ENCODE measurements at places on chromosomes 1 and 21.
A peak's percentile ranks its signal among the peaks of the same experiment; 100 is the strongest.

DNA sequence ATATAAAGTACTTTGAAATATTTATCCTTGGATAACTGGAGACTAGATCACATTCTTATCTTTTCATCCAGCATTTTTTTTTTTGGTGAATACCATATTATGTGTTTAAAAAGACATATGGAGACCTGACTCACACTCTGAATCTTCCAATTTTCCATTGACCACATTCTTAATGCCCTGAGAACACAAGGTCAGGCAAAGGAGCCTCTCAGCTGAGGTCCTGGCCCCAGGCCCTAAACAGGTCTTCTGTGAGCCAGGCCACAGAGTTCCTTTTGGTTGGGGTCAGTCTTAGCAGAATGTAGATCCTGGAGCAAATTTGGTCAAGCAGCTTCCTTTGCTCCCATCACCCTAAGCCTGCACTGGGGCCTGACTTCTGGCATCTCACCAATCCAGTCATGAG, 390.1 kb upstream of the ST6GALNAC5 start:
- no peak for DNase-seq

DNA sequence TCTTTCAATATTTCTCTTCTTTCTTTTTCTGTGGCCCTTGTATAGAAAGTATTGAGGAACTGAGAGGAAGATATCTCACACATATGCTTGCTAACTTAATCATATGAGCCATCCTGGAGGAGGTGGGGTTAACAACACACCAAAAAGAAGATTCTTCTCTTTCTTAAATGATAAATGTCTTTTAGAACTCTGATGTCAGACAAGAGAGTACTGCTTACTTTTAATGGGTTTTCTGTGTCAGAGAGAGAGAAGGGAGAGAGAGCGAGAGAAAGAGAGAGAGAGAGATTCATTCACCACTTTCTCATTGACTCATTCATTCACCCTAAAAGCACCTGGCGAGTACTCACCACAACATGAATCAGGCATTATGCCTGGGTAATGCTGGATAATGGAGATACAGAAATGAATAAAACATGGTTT, 250.3 kb upstream of the SGIP1 start:
- DNase-seq = no peak

GRCh38 chr1:25036117-25036546, 106.1 kb upstream of the RUNX3 start:
- DNase-seq = no peak

DNA sequence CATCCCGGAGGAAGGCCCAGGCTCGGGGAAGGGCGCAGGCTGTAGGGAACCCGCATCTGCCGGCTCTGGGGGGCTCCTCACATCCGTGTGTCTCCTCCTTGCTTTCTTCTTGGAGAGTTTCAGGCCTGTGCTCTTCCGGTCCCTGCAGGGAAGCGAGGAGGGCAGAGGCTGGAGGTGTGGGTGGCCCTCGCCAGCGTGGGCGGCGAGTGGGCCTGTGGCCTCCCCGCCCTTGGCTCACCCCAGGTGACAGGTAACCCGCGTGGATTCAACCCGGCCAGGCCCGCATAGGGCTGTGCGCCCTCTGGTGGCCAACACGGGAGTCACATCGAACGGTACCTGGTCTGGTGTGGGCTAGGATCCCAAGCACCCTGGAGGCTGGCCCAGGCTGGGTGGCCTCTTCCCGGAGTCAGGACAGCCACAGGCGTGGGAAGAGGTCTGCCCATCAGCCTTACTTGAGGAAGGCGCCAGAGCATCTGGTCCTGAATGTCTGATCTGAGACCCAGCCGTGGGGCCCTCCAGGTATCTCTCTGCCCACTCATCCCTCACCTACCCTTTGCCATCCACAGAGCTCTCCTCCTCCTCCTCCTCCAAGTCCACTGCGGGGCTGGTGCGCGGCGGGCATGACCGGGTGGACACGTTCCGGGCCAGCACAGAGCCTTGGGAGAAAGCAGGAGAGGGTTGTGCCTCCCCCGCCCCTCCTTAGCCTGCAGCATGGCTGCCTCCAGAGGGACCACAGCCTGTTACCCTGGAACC, 9.6 kb upstream of the TNFRSF25 start:
- DNase-seq = peak; percentile 74

DNA sequence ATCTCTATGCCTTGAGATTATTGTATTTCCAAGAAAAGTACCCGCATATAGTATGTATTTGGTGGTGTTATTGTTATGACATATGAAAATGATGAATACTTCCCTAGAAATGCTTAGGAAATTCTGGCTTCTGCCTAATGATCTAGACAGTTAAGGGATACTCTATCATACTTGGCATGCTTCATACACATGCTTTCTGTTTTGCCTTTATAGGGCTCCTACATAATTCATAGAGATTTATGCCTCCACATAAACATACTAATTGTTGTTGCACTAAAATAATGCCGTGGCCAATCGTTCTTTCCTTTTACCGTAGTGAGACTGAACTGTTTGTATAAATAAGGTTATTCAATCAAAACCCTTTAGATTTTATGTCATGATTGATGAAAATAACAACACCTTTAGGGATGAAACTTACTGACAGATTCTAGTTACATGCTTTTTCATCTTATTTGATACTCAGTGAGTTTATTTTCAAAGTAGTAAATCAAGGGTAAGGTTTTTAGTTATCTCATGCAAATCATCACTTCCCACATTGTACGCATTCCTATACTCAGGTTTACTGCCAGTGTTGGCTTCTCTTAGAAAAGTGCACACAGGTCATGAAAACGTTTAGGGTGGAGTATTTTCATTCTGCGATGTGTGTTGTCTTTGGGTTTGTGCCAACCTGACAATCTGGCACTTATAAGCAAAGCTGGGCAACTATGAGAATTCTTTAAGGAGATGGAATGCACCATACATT, 40.5 kb upstream of the SCYL3 start:
- no peak for DNase-seq

DNA sequence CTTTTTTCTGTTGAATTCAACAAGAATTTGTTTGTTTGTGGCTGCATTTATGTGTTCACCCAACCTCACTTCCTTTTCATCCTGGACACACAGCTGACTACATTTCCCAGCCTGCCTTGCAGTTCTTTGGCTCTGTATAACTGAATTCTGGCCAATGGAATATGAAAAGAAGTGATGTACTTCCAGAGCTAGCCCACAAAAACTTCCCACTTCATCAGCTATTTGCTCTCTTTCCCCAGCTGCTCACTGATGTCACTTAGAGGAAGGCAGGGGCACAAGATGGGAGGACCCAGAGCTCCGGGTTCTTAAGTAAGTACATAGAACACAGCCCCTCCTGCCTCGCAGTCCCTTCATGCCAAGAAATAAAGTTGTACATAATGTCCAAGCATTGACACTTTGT, 235.0 kb upstream of the FGGY start:
- no peak for DNase-seq

DNA sequence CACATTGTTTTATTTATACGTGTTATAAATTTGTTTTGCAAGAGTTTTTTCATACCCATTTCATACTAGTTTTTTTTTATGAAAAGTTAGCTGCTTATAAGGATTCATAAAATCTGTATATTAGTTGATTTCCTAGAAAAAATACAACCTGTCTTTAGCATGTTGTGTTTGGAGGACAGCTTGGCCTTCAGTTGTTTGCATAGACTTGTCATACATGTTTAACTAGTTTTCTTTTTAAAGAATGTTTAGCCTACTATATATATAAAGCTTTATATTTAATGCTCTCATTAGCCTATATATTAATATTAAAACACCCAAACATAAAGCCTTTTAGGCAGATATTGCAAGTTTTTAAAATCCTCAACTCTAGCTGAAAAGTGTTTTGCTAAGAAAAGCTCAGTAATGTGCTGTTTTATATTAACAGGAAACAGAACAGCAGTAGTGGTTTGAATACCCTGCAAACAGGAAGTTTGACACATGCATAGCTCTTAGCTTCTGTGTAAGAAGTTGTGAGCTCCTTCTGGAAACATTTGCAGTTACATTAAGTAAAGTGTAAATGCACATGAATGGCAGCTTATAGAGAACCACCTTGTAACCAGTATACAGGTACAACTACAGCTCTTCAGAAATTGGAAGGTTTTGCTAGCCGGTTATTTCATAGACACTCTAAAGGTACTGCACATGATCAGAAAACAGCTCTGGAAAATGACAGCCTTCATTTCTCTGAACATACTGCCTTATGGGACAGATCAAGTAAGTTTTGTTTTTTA, at the start of gene PRKACB:
Gene PRKACB, plus strand, starts transcription at position 476 of the 770 bp plus-strand sequence. Its CDS starts 91 bp downstream, at position 567.
- no peak for DNase-seq

GRCh38 chr1:231734417-231734816, 107.8 kb downstream of the DISC1 start:
- no peak for DNase-seq

- DNase-seq = no peak
Measured at GRCh38 chr21:23542097-23542496, 2065.2 kb downstream of the MRPL39 start.

- peak; percentile 40 for DNase-seq
Measured at GRCh38 chr1:247331525-247332214, at the start of gene ZNF496. TSS of gene ZNF496 (minus strand) at chr1:247331867. CDS start at chr1:247329578, 2,289 bp downstream.

- DNase-seq = no peak
Measured at GRCh38 chr1:40017951-40018575, 22.5 kb upstream of the CAP1 start.

DNA sequence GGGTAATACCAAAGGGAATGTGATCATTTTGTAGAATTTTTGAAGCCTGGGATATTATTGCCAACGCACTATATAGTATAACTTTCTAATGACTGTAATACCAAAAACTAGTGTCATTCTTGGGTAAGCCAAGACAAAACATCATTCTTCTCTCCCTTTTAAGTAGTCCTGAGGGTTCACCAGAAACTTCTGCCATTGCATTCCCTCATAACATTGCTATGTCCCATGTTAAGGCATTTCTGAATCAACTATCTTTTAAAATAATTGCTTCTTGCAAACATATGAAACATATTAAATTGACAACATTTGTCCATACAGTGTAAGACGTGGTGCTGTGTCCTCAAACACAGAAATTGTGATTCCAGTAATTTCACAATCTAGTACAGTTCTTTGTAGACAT, 29.9 kb upstream of the C1orf21 start:
- no peak for DNase-seq

- peak; percentile 8 for DNase-seq
Measured at GRCh38 chr21:34072145-34073031, 990 bp upstream of the MRPS6 start.

- DNase-seq = no peak
Measured at GRCh38 chr1:224903955-224904354, 25.5 kb upstream of the DNAH14 start.

GRCh38 chr1:95382000-95382786, 148.2 kb downstream of the RWDD3 start:
- DNase-seq = no peak

DNA sequence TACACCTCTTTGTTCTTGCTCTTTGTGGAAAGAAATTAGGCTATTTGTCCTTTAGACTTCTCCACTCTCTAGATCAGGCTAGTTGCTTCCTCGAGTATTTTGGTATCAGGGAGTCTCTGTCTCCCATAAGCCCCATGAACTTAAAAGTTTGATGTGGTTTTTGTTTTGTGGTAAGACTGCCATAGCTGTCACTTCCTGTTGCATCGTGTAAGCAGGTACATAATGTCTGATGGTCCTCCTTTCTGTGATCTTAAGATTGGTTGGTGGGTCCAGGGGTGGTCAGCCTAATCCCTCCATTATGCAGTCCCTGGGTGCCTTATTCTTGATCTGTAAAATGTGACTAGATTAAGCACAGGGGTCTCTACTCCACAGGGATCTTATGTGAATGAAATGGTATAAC, 23.1 kb downstream of the CD53 start:
- DNase-seq = no peak

DNA sequence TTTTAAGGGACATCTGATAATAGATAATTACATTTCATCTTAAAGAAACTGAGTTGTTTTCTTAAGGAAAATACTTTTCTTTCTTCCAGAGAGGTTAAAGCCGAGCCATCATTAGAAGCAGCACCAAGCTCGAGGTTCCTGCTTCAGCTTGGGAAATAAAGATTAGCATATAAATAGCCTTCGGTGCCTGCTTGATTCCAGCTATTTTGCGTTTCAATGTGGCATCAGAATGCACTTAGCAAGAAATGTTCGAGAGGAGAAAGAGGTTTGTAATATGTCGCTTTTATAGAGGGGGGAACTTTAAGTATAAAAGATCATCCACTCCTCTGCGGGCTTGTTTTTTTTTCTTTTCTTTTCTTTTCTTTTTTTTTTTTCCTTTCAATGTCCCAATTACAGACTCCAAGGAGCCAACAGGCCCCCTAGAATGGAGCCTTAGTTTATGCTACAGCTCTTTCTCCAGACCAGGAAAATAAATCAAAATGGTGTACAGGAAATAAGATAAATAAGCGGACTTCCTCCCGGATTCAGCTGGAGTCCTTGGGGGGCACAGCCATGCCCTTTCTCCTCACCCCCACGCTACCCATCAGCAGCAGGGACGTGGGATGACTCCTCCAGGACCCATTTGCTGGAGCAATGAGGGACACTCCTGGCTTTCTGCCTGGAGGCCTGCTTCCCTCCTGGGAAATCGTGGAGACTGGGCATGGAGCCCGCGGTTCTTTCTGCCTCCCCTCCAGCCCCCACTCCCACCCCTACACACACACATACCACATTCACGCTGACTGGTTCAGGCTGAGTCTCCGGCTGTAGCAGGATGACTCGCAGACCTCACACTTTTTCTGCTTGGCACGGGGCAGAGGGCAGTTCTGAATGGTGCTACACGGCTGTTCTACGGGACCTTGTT, 131.6 kb downstream of the RRAGC start:
- no peak for DNase-seq

DNA sequence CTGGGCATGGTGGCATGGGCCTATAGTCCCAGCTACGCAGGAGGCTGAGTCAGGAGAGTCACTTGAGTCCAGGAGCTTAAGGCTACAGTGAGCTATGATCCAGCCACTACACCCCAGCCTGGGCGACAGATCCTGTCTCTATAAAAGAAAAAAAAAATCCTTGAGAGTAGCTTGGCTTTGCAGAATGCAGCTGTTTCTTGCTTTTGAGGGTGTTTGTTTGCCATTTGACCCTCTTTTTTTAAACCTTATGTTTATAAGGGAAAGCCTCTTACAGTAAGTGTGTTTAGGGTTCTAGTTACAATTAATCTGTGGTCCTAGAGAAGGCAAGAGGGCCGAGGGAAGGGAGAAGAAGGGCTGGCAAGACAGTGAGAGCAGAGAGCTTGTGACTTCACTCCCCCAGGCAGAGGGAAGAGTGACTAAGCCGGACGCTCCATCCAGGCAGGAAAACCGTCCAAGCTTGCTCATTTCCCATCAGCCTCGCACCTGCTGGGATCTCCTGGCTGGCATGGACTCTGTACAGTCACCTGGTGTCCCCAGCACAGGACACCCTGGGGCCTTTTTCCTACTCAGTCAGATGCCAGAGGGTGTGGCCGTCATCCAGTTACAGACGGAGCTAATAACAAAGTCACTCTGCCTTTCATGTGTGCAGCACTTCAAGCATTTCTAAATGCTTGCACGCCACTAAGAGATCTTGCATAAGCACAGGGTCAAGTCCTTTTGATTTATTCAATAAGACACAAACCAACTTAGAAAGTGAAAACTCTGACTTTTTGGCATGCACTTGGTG, 55.5 kb upstream of the PSEN2 start:
- no peak for DNase-seq

GRCh38 chr1:185287451-185287850, 29.6 kb downstream of the IVNS1ABP start:
- no peak for DNase-seq

GRCh38 chr21:40516335-40516734, 330.6 kb downstream of the DSCAM start:
- no peak for DNase-seq

- DNase-seq = no peak
Measured at GRCh38 chr1:14340002-14340785, 258.3 kb upstream of the KAZN start.

GRCh38 chr21:35905963-35906345, 154.4 kb downstream of the SETD4 start:
- no peak for DNase-seq

Measured in activated T-helper 9 cell treated with anti-CD3 and anti-CD28 coated beads, Interleukin-2, amount 50 U/mL, for 16 hours (primary cell).